ENCODE measurements at places on chromosomes 4 and X.
A peak's percentile ranks its signal among the peaks of the same experiment; 100 is the strongest.

GRCh38 chr4:100240008-100240407 is 49.7 kb upstream of the DDIT4L start:
- DNase-seq, result no peak

DNA sequence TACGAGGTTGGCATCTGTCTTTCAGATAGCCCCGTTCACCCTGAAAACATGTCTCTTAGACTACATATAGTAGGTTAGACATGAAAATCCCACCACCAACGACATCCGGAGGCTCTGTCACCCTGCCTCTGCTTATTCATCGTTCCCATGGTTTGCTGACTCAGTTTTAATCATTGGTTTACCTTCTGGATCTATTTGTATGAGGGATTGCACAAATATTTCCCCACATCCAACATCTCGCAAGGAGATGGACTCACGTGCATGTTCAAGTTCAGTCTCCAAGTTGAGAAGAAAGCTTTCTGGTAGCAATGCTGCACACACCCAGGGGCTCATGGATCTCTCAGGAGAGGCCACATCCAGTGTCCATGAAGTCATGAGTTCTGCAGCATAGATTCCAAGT is 10.8 kb downstream of the CETN2 start:
- no peak for DNase-seq

DNA sequence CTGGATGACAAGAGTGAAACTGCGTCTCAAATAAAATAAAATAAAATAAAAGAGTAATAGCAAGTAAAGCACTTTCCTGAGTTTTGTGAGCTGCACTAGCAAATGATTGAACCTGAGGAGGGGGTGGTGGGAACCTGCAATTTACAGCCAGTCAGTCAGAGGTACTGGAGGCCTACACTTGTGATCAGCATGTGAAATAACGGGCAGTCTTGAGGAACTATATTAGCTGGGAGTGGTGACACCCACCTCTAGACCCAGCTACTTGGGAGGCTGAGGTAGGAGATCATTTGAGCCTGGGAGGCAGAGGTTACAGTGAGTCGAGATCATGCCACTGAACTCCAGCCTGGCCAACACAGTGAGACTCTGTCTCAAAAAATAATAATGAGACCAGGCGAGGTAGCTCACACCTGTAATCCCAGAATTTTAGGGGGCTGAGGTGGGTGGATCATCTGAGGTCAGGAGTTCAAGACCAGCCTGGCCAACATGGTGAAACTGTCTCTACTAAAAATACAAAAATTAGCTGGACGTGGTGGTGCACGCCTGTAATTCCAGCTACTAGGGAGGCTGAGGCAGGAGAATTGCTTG is 537.1 kb upstream of the HTR2C start:
- DNase-seq, result no peak

DNA sequence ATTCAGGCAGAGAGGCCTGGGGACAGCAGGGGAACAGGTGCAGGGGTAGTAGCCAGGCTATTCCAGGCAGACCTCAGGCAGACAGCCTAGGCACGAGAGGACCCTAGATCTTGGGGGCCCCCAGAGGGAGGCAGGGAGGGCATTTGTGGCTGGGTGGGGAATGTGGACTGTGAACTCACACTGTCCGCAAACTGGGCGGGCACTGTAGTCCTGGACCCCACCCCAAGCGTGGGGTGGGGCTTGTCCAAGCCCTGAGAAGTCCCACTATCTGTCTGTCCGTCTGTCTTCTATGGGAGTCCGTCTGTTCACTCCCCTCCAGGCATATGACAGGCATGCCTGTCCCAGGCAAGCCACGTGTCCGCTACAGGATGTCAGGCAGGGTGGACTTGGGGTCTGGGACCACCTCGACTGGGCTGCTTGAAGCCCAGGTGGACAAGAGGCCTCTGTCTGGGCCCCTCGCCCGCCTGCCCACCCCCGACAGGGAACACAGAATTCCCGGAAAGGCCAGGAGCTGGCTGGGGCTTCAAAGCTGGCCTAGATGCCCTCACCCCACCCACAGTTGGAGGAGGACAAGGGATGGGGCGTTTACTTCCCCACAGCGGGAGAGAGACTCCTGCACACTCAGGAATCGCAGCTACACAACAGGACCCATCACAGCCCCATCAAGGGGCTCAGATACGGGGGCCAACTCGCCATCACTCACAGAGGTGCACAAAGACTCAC is at the start of gene SLC38A5:
TSS of gene SLC38A5 (minus strand) at position 151 of the 723 bp plus-strand sequence. CDS start 2,336 bp downstream, outside the sequence.
- DNase-seq, result no peak

GRCh38 chr4:119646347-119647071 is 17.9 kb upstream of the PDE5A start:
- DNase-seq, result no peak

DNA sequence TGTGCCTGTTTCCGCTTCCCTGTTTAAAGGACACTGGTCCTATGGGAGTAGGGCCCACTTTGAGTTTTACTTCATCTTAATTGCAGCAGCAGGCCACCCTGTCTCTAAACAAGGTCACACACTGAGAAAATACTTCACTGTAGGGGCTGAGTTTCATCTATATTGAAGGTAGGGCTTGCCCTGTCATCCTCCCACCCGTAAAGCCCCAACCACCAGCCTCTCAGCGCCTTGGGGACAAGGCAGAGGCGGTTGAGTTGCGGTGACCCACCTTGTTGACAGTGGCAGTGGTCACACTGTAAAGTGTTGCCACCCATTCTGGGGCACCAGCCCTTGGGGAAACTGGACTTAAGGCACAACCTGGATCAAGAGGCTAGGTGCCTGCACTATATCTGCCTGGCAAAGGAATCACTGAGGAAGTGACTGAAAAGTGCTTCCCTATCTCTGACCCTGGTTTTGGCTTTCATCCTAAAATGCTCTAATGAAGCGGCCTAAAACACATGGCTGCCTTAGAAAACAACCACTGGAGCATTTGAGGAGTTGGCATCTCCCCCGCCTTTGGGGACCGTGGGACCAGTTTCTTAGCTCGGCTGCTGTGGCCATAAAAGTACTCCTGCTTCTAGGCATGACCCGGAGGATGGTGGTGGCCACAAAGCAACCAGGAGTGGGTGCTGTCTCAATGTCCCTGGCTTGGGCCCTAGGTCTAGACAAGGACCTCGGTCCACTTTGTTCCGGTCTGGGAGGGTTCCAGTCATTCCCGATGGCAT is 7.8 kb upstream of the WDR1 start:
- DNase-seq, result no peak

DNA sequence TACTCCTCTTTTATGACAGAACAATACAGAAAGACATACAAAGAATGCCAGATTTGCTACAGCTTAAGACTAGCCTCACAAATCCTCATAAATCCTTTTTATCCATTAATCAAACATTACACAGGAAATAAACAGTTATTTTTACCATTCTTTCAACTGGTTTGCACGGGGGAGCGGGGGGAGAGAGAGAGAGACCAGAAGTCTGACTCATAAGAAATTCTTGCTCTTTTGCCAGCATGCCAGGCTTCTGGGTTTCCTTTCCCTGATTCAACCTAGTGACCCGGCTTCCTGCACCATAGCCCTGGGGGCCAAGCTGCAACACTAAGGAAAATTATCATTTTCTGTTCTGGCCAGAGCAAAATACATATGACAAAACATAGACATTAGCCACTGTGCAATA is 6.8 kb upstream of the RRAGB start:
- DNase-seq, result no peak

DNA sequence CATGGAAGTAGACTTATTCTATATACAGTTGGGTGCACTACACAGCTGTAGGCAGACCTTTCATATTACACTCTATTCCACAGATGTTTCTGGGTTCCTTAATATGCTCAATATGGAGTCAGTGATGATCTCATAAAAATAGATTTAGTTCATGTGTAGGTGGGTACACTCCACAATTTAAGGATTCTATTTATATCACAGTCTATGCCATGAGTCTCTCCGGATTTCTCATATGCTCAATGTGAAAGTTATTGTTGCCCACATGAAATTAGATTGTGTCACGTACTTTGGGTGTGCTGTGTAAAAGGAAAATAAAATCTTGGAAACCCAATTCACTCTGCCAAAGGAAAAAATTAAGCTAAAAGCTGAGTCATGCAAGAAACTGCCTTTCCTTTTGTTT is 32.5 kb upstream of the TASL start:
- DNase-seq, result no peak

GRCh38 chr4:90990284-90990683 is 863.1 kb downstream of the CCSER1 start:
- no peak for DNase-seq

DNA sequence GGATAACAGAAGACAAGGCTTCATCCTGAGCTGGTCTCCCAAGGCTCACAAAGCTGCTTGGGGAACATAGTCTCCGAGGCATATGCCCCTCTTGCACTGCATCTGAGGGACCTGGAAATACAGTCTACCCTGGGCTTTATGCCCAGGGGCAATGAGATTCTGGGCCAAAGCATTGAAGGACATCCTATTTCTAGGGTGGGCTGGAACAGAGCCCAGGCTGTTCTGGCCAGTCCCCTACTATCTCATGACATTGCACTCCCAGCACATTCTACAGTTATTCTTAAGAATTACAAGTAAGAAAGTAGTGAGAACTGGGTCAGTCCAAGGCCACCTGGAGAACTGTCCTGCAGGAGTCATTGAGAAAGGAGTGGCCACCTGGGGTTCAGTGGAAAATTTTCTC is 107.6 kb downstream of the USP46 start:
- DNase-seq, result no peak

DNA sequence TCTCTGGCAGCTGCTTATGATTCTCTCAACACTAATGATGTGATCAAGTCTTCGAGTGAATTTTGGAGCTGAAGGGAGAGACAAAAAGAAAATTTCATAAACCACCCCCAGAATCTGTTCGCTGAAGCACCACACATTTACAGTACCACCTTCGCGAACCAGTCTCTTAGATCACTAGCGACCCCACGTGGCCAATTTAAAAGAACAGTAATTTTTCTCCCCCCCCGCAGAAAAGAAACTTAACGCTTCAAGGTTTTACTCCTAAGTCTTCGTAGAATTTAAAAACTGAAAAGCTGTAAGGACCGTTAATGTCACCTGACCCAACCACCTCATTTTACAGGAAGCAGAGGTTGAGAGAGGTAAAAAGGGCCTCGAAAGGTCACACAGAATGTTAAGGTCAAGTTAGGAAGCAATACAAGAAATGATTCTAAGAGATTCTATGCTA is 187.5 kb downstream of the QDPR start:
- DNase-seq, result peak; percentile 29

GRCh38 chrX:38937400-38937799 is 136.1 kb downstream of the MID1IP1 start:
- DNase-seq, result no peak

DNA sequence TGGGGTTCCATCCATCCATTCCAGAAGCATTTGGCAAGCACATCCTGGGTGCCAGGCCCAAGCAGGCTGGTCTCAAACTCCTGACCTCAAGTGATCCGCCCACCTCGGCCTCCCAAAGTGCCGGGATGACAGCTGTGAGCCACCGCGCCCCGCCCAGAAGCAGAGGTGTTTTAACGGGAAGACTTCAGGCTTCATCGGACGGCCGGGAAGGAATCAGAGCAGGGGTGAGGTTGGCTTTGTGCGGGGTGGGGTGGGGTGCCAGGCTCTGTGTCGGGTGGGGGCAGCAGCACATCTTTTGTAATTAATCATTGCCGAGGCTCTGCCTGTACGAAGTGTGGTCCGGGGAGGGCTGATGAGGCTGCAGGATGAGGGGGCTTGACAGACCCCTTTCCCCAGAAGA is 5.1 kb upstream of the SLC25A6 start:
- DNase-seq, result no peak

- DNase-seq, result no peak
These were observed 162.9 kb upstream of the SPIN4 start for GRCh38 chrX:63513825-63514568.

- no peak for DNase-seq
These were observed 29.9 kb downstream of the CLDN34 start for GRCh38 chrX:9997041-9997440.

GRCh38 chr4:149112109-149112508 is 669.9 kb upstream of the NR3C2 start:
- DNase-seq, result no peak

DNA sequence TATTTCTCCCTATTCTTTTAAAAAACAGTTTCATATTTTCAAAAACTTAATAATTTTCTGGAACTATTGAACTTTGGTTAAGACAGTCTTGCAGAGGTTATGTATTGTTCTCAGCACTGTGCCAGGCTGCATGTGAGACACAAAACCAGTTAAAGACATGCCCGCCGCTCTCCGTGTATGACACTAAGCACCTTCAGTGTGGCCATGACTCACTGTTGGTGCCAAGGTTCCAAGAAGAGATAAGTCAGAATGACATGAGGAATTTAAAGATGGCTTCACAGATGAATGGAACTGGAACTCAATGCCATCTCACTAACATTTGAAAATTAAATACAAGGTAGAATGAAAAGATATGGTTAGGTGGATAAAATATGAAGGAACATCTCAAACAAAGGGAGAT is 525.5 kb upstream of the ZFP42 start:
- no peak for DNase-seq

- no peak for DNase-seq
These were observed 8.9 kb downstream of the SNX25 start for GRCh38 chr4:185218312-185218711.

DNA sequence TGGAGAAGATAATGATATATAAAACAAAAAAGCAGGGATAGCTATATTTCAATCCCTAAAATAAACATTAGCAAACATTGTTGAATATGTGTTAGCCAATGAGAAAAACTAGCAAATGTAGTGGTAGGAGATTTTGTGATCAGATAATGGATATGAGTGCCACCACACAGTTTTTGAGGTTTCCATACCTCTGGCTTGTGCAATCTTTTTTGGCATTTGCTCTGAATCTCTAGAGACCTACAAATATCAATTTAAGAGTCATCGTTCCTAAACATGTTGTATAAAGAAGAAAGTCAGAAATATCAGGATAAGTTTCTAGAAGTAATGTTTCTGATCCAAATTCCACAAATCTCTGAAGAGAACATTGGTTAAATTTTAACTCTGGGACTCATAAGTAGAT is 308.7 kb downstream of the PDGFC start:
- no peak for DNase-seq

DNA sequence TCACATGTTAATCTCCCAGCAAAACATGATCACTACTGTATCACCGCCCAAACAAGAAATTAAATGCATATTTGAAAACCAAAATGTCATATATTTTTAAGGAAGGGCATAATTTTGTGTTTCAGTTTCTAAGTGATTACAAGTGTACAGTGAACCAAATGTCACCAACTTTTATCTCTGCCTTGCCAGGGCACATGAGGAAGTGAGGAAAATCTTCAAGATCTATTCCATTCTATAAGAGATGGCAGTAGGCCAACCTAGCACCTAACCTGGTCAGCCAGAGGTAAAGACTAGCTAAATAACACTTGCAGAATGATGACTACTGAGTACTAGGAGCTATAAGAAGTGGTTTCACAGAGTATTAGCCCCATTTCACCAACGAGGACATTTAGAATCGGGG is 107.2 kb downstream of the ATP11C start:
- DNase-seq, result no peak

DNA sequence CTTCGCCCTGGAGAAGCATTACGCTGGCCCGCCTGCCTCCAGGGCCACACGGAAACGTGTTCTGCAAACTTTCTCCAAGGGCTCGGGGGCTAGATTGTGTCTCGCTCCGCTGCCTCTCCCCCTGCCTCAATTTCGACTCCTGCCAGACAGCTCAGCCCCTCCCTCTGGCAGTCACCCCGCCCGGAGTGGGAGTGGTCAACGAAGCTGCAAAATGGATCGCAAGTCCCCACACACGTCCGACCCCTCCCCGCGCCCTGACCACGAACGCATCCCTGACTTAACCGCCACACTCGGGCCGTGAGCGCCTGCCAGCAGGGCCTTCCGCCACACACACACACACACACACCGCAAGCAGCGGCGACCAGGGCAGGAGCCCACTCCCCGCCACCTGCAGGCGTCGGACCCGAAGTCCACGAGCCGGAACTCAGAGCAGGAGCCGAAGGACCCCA is 47.0 kb upstream of the NKAP start:
- DNase-seq, result no peak

- DNase-seq, result no peak
These were observed 1.4 kb downstream of the RBMX start for GRCh38 chrX:136879001-136879687.

Data from HCT116 (cell line).